Hepatocyte (in vitro differentiated cells): ENCODE measurements at places on chromosomes 6 and 20.

DNA sequence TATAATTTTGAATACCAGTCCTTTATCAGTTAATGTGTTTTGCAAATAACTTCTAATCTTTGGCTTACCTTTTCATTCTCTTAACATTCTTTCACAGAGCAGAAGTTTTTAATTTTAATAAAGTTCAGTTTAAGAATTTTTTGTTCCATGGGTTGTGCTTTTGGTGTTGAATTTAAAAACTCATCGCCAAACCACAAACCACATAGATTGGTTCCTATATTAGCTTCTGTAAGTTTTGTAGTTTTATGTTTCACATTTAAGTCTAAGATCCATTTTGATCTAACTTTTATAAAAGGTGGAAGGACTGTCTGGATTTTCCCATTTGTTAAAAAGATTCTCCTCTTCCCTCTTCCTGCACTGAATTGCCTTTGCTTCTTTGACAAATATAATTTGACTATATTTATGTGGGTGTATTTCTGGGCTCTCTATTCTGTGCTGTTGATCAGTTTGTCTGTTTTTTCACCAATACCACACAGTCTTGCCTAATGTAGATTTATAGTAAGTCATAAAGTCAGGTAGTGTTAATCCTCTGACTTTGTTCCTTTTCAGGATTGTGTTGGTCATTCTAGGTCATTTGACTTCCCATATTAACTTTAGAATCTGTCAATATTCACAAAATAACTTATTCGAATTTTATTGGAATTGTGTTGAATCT lies 17.5 kb upstream of the SDCBP2 start:
- DNase-seq = no peak

DNA sequence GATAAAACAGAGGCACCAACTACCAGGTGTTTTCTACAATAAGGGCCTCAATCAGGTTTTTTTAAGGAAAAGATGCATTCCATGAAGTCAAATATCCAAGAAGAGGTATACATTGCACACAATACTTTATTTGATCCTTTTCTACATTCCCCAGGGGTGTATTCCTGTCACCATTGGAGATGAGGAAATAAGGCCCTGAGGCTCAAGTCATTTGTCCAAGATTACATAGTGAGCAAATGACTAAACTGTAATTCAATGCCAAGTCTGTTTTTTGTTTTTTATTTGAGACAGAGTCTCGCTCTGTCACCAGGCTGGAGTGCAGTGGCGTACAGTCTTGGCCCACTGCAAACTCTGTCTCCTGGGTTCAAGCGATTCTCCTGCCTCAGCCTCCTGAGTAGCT lies 69.2 kb upstream of the CDYL start:
- DNase-seq = no peak

DNA sequence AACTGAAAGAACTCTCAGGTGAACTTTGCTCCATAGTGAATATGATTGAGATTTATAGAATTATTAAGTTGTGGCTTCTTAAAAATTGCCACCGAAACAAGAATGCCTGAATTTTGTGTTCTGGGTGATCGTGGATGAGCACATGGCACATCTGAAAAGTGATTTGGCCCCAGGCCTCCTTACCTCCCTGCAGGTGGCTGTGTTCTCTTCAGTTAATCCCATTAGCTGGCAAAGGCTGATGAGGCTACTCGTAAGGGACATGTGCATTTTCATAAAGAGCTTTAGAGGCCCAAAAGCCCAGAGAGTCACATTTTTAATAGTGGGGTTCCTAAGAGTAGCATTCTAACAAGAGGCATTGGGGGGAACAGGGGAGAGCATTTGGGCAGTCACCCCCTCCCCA lies 22.6 kb downstream of the GNAS start:
- no peak for DNase-seq

DNA sequence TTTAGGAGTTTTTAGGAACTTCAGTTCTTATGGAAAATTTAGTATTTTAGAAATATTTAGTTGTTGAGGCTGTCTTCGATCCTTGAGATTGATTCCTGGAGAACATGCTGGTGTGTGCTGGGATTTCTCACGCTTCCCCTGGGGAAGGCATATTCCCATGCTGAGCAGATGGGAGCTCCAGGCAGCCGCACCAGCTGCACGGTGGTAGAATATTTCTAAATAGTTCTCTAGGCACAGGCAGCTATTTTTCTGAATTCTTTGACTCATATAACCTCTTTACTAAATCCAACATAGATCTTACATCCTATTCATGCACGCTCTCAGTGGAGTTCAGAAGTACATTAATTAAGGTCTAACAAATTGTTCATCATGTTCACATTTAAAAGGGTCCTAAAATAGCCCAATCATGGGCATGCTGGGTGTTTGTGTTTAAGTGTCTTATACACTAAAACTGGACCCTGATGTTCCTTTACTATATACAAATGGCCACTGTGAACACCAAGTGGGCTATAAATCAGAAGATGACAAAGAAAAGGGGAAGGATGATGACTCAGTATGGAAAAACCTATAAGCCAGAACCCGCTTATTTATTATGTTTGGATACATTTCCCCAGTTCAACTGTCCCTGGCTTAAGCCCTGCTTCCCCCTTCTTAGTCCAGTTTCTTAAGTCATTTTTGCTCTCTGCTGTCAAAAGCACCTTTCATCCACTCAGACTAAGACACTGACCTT lies 138.5 kb downstream of the UST start:
- DNase-seq = no peak

- peak; percentile 66 for DNase-seq
Measured at GRCh38 chr20:10565191-10565921, 108.4 kb downstream of the JAG1 start.

DNA sequence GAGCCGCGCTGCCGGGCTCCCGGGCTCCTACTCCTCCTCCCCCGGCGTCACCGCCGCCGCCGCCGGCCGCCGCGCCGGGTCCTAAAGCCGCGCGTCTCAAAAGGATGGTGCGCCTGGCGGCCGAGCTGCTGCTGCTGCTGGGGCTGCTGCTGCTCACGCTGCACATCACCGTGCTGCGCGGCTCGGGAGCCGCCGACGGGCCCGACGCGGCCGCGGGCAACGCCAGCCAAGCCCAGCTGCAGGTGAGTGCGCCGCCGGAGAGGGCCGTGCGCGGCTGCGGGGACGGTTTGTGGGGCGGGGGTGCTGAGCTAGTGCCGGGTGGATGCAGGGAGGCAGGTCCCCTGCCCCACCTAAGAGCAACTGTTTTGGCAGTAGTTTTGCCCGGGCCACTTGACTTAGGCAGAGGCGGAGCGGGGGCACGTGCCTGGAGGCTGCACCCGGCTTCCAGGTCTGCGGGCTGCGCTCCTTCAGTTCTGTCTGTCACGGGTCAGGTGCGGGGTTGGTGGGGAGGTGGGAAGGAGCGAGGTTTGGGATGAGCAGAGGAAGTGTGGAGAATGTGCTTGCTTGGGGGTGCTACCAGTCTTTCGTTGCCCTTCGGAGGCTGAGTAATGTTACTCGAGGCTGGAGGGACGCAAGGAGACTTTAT lies 722 bp downstream of the ISM1 start:
- DNase-seq = peak; percentile 79

GRCh38 chr6:29071831-29072723 lies 15.0 kb downstream of the OR2B3 start:
- DNase-seq = peak; percentile 59

DNA sequence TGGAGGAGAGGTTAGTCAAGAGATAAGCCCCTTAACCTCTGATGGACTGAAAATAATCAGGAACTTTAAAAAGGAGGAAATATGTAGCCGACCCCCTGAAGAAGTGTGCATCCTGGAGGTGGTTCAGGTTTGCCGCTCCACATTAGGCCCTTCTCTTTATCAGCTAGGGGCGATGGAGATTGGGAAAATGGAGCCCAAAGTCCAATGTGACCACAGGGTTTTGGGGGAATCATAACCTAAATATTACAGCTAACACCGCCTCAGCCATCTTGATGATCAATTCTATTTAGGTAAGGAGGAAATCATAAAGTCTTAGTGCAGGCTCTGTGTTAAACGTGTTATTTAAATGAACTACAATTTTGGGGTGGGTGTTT lies 1.2 kb downstream of the OGFRL1 start:
- no peak for DNase-seq

DNA sequence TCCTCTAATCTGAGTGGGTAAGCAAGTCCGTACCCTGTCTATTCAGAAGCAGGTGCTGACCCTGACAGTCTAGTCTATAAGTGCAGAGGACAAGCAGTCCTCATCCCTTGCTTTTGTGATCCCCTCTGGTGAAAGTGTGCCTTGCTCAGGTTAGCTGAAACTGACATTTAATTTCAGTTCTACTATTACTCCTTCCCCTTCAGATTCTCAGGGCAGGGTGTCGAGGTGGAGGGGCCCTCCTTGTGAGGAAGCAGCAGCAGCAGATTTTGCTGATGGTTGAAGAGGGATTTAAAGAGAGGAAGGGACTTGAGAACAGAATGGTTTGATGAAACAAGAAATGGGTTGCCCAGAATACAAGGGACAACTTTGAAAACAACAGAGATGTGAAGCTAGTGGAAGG lies 309.3 kb downstream of the CLIC5 start:
- DNase-seq = no peak

- DNase-seq = peak; percentile 55
Measured at GRCh38 chr6:42251911-42252637, 34.4 kb upstream of the MRPS10 start.

DNA sequence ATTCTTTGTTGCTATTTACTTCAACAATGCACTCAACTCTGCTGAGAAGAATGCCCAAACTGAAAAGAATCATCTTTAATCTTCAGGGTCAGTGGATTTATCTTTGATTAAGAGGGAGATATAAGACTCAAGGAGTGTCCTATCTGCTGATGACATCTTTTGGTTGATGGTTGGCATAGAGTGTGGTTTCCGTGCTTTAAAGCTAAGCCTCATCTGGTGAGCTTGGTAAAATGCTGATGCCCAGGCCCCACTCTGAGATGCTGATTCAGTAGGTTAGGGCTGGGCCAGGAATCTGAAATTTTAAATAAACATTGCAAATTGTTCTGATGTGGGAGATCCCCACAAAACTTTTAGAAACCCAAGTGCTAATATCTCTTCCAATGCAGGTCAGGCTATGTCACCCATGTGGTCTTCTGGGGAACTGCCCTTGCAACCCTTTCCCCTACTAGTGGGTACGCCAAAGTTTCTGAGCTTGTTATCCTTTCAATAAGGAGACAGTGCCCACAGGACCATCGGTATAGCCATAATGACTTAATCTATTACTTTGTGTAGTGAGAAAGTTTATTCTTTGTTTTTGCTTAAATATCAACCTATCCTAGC lies 68.5 kb upstream of the ARMH2 start:
- no peak for DNase-seq

GRCh38 chr6:286681-287488 lies 5.4 kb upstream of the DUSP22 start:
- DNase-seq = no peak

DNA sequence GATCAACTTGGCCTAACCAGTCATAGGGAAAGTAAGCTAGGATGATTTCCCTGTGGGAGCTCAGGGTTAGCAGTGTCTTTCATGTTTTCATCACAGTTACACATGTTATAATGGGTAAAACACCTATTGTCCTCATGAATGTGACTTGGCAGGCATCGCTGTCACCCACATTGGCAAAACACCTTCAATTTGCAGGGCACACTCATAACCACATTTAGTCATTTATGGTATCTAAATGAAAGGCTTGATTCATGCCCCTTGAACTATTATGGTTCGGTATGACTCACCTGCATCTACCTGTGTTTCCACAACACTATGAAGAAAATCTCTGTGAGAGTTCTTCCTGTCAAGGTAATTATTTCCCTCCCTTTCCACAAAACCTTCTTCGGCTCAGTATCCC lies 49.2 kb downstream of the FRK start:
- no peak for DNase-seq

DNA sequence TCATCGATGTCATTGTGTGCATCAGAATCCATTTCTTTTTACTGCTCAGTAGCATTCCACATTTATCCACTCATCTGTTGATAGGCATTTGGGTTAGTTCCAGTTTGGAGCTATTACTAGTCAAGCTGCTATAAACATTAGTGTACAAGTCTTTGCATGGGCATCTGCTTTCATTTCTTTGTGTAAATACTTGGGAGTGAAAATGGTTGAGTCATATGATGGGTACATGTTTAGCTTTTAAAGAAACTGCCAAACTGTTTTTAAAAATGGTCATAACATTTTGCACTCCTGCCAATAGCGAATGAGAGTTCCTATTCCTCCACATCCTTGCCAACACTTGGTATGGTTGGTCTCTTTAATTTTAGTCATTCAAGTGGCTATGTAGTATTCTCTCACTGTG lies 21.2 kb upstream of the SLC22A2 start:
- no peak for DNase-seq

- no peak for DNase-seq
Measured at GRCh38 chr6:121940728-121941127, 458.7 kb upstream of the HSF2 start.

GRCh38 chr6:159315562-159315961 lies 146.4 kb downstream of the FNDC1 start:
- no peak for DNase-seq

- DNase-seq = no peak
Measured at GRCh38 chr6:73180076-73180738, 45.1 kb downstream of the KHDC1L start.

GRCh38 chr20:57693670-57694329 lies 16.0 kb downstream of the PMEPA1 start:
- no peak for DNase-seq

GRCh38 chr6:136326038-136326553 lies 36.5 kb upstream of the BCLAF1 start:
- DNase-seq = peak; percentile 38

DNA sequence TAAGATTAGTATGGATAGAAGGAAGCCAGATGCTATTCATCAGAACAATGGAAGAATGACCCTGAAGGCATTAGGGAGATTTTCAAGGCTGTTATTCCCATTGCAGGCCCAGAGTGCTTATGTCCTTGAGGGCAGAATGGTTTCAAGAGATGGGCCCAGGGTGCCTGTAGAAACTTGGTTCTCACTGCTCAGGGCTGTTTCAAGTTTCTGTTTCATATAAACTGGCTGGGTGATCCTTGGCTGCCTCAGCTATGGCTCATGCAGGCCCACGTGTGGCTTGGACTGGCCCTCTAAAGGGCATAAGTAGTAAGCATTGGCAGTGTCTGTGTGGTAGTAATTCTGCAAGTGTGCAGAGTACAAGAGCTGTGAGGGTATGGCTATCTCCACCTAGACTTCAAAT lies 540.9 kb upstream of the MAN1A1 start:
- no peak for DNase-seq

GRCh38 chr6:170459451-170459850 lies 93.7 kb downstream of the PSMB1 start:
- DNase-seq = no peak

GRCh38 chr6:30184417-30185031 lies 21.2 kb downstream of the TRIM15 start:
- DNase-seq = no peak
